SK-MEL-5 (cell line): ENCODE measurements at places on chromosomes 12 and 14. TPM values are rescaled to one million over a fixed set of nuclear protein-coding genes. Genes with fewer than 3 reads are reported as not detected.
A peak's percentile ranks its signal among the peaks of the same experiment; 100 is the strongest.

DNA sequence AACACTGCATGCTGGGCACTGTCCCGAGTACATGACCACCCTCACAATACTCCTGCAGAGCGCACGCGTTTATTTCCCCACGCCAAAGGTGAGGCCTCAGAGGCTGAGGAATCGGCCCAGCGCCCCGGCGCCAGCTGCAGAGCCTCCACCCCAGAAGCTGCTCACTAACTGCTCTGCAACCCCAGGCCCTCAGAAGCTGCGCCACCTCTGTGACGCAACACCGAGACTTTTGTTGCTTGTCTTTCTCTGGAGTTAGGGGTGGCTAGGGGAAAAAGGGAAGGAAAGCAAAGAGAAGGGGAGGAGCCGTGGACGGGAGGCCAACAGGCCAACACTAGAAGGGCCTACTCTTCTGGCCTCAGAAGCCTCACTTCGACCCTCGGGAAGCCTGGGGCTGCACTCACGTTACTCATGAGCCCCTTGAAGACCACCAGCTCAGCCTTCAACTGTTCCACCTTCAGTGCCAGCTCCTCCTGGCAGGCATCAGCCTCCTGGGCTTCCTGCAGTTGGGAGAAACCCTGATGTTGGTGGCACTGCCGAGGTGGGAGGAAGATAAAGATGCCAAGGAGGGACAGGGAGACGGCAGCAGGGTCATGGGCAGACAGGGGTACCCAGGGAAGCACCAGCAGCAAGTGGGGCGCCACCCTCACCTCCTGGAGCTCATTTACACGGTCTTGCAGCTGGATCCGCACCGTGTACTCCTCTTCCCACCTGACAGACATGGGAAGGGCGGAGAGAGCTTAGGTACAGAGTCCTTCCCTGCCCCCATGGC, 5.4 kb downstream of the IFFO1 start:
- DNase-seq, result no peak

- DNase-seq, result no peak
Measured at GRCh38 chr14:92626041-92626440, 112.5 kb downstream of the RIN3 start.

- DNase-seq, result no peak
Measured at GRCh38 chr14:24713404-24713803, 79.4 kb upstream of the GZMB start.

GRCh38 chr14:96067985-96068930, 29.1 kb downstream of the C14orf132 start:
- no peak for DNase-seq

DNA sequence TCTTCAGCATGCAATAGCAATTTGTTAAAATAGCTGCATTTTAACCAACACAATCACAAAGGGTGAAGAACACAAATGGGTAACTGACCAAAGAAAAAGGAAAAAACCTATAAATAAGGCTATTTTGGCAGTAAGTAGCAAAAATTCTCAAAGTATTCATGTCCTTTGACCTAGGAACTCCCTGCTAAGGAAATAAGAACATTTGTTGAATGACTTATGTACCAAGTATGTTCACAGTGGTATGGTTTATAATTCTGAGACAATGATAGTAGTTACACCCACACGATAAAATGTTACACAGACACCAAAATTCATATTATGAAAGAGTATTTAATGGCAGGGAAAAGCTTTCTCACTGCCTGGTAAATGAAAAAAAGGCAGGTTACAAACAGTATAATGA, 16.9 kb downstream of the CCDC88C start:
- no peak for DNase-seq

DNA sequence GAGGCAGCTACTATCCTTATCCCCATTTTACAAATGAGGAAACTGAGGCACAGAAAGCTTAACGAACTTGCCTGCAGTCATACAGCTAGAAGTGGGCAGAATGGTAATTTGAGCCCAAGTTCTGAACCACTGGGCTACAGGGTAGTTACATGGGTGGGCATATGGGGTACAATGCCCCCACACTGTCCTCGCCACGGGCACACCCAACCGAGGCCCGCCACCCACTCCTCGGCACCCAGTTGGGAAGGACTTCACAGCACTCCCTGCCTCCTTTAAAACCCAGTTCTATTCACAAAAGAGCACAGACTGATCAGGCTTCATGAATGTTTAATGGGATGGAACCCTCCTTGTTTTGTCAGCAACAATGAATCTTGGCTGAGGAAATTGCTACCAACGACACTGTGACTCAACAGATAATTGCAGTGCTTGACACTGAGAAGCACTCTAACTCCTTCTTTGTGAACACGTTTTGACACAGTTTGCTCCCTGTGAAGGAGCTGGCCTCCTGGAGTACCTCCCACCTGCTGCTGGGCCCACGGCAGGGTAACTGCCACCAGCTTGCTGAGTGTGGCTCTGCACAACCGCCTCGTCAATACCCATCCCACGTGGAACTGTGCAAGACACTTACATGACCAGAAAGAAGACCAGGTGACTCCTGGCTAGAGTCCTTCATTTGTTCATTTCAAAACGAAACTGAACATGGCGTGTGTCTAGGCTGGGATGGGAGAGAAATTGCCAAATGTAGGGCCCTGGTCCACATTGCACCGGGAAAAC, 63.5 kb downstream of the CLMN start:
- DNase-seq, result no peak

Gene HHIPL1
- 0.03 and 0.16 TPM in 2 replicates for total RNA-seq

- no peak for DNase-seq
Measured at GRCh38 chr14:80988735-80989429, 33.5 kb downstream of the TSHR start.

GRCh38 chr14:74577247-74577947, 34.6 kb downstream of the LTBP2 start:
- no peak for DNase-seq

DNA sequence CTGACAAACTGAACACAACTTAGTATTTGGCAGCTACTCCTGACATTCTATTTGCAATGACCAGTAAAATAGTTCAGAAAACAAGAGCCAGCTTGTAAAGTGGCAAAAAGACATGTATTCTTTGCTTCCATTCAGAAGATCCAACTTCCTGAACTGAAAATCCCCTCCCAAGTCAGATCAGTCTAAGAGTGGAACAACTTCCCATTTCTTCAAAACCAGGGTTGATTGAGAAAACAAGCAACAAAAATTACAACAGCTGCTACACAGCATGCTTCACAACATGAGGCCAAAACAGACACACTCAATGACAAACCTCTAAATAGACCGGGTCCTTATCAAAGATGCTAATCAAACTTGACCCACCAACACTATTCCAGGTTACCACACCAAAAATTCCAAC, 40.3 kb downstream of the CIT start:
- peak; percentile 20 for DNase-seq
